ENCODE measurements at places on chromosomes 5 and 9. TPM values are rescaled to one million over a fixed set of nuclear protein-coding genes. Genes with fewer than 3 reads are reported as not detected.

GRCh38 chr5:123265551-123265950, 157.7 kb downstream of the CEP120 start:
- no peak for DNase-seq

- DNase-seq: no peak
Measured at GRCh38 chr5:140205216-140205615, 30.2 kb downstream of the CYSTM1 start.

KCNV2 gene
- not detected for total RNA-seq

DNA sequence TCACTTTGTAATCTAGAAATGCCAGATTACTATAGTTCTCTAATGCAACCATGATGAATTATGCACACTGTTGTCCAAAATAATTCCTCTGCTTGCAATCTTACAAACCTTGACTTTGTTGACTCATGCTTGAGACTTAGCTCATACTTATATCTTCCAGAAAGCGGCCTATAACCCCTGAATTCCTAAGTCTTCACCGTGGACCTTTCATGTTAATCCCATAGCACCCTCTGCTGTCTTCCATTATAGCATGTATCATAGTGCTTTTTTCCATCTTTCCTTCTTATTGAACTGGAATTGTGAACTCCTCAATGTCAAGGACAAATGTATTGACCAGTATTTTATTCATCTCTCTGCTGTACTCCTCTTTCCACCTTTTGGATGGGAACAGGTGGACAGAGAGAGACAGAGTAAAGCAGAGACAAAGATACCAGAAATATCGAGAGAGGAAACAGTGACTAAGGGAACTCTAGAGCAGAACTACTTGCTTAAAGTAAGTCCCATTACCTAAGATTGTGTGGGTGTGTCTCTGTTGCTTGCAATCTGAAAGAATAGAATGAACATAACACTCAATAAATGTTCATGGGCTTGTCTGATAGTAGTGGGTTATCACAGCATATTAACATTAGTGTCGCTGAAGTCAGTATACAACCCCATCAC, 110.0 kb downstream of the LURAP1L start:
- DNase-seq: peak; percentile 34

- DNase-seq: no peak
Measured at GRCh38 chr5:74552101-74552500, 88.4 kb downstream of the ENC1 start.

FOXD4L4 gene
- 0.53 TPM for total RNA-seq

- no peak for DNase-seq
Measured at GRCh38 chr9:112179816-112180215, 4.7 kb upstream of the SUSD1 start.

GRXCR2 gene
- total RNA-seq: not detected

SPATA31D4 gene
- not detected for total RNA-seq

CCNJL gene
- 33.9 TPM for total RNA-seq

DNA sequence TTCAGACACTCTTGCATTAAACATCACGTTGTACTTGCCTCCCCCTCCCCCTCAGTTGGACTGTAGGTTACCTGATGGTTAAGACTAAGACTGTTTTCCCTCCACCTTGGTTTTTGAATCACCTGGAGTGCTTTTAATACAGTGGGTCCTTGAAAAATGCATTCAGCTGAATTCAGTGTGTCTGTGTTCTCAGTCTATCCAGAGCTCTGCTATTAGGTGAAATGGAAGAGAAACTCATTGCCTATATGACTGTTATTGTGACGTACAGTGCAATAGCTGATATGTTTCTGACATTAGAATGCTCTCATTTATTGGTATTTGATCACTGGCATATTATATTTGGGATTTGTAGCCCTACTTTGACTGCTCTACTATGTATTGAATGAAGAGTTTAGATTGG, 108.5 kb downstream of the F2RL2 start:
- no peak for DNase-seq

GRCh38 chr9:83620841-83621636, 1.9 kb upstream of the IDNK start:
- DNase-seq: peak; percentile 33

PTAR1 gene
- total RNA-seq: 47.3 TPM

PRRC1 gene
- 43.7 TPM for total RNA-seq

GRCh38 chr5:181037365-181037861, 2.7 kb upstream of the BTNL9 start:
- no peak for DNase-seq

GRCh38 chr5:126794157-126794828, 17.4 kb downstream of the LMNB1 start:
- DNase-seq: no peak

NLN gene
- 74.7 TPM for total RNA-seq

All from PC-9 (cell line).